Activated CD4-positive, alpha-beta T cell treated with anti-CD3 and anti-CD28 coated beads, Interleukin-2, amount 10 ng/mL, durations not matched to agents 24 days and 14 days (primary cell): ENCODE measurements at places on chromosomes 4 and X. TPM values are rescaled to one million over a fixed set of nuclear protein-coding genes. Genes with fewer than 3 reads are reported as not detected.

Gene DCTD
- 125 and 129 TPM in 2 replicates for total RNA-seq

Gene CITED1
- not detected in 2 replicates for total RNA-seq

Gene FOXR2
- total RNA-seq = not detected in 2 replicates

Gene PCDH10
- total RNA-seq = 0.07 TPM in 1 of 2 replicates, not detected in the other

Gene SPANXD
- total RNA-seq = not detected in 2 replicates

Gene GAGE1
- not detected in 2 replicates for total RNA-seq

Gene TBC1D19
- 3.3 and 3.6 TPM in 2 replicates for total RNA-seq

Gene GLRB
- not detected in 2 replicates for total RNA-seq

Gene IBSP
- not detected in 2 replicates for total RNA-seq
